ENCODE measurements at places on chromosomes 4 and X.

GRCh38 chr4:66785479-66785878, 759.8 kb downstream of the CENPC start:
- no peak for DNase-seq

DNA sequence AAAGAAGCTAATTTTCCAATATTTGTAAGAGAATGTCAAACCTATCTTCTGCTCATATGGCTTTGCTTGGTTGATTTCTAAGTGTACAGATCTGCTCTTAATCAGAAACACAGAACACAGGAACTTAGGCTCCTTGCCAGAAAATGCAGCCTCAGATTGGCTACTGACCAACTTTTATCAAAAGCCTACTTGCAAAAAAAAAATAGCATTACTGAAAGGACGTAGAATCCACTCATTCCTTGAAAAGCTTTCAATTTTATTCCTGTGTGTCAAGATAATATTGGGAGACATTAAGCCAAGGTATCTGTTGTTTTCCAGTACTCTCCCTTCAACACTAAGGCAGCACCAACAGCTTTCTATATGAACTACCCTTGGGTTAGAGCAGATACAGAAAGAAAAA, 127.6 kb upstream of the INTU start:
- no peak for DNase-seq

DNA sequence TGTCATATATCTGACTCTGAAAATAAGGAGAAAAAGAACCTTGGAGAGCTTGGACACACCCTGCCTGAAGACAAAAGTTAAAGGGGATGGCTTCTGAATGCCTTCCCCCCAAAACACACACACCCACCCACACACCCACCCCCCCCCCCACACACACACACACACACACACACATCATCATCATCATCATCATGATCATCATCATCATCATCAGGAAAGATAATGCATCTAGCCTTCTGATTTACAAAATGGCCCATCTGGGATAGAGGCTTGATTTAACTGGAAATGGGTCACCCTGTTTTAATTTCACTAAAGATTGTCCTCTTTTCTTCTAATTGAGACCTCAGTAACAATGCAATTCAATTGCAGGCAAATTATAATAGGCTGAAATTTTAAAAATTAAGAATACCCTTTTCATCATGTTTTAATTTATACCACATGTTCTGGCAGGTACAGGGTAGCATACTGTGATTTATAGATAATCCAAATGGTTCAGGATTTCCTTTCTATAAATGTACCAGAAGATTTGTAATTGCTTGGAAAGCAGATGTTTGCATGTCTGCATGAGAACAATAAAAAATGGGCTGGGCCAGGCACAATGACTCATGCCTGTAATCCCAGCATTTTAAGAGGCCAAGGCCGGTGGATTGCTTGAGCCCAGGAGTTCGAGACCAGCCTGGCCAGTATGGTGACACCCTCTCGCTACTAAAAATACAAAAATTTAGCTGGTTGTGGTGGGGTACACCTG, 56.5 kb downstream of the TRIM2 start:
- no peak for DNase-seq

GRCh38 chr4:104475652-104476051, 19.0 kb downstream of the CXXC4 start:
- DNase-seq: no peak

- DNase-seq: no peak
Measured at GRCh38 chrX:153925387-153925738, 701 bp downstream of the ARHGAP4 start.

DNA sequence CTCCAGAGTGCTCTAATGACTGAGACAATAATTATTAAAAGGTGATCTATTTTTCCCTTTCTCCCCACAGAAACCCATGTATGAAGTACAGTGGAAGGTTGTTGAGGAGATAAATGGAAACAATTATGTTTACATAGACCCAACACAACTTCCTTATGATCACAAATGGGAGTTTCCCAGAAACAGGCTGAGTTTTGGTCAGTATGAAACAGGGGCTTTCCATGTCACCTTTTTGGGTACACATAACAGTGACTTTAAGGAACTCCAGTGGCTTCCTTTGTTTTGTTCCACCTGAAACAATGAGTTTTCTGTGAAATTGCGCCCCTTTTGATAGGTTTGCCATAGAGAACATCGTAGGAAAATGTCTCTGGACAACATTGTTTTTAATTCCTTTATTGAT, 69.6 kb downstream of the KIT start:
- no peak for DNase-seq

DNA sequence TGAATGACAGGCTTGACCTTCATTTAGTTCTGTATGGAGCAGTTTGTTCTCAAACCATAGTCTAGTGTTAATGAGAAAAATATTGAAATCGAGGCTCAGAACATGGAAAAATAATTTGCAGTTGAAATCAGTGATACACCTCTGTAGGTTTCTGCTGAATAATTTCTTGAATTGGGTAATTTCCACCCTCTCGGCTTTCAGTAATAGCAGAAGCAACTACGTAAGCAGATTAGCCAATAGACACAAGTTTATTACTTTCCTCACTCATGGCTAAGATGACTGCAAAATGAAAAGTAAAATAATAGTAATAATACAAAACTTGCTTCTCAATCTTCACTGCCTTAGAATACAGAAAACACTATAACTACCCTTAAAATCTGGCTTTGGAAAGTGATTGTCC, 46.0 kb downstream of the USP38 start:
- DNase-seq: no peak

DNA sequence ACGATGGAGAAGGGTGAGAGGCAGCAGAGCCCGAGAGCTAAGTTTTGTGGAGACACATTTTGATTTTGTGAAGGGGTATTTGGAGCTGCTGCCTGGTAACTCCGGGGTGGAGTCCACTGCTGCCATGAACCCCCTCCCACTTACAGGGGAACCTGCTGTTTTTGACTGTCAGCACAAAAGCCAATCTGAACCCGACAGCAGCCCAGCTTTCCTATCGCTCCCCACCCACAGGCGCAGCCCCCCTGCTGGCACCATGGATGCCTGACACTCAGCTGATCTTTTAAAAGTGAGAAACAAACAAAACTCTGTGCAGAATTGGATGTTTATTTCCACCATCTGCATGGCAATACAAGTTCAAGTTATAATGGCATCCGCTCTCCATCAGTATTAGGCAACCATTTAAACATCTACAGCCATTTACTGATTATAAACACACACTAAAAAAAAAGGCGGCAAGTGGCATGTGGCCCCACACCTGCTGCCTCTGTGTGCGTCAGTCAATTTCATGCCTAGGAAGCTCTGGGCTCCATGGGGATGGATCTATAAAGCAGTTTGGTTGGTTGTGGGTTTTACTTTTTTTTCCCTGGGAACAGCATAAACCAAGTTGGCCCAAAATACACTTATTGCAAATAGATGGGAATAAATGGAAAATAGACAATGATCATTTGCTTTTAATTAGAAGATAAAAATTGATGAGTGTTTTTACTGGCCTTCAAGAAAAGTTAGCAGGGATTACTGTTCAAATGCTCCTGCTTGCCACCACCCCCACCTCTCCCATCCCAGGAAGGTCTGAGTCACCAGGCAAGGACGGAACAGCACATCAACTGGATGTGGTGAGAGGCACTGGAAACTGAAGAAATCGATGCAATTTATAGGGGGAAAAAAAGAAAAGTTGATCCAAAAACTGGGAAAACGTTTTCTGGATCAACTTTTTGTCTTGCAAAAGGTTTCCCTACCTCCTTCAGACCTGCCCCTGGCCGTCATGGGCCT, 46.0 kb downstream of the SEPSECS start:
- DNase-seq: no peak

- DNase-seq: no peak
Measured at GRCh38 chrX:142671036-142671435, 354.7 kb upstream of the SPANXN4 start.

GRCh38 chr4:1227816-1228215, 21.1 kb downstream of the CTBP1 start:
- no peak for DNase-seq

GRCh38 chrX:123849096-123849495, 10.8 kb upstream of the XIAP start:
- DNase-seq: no peak

DNA sequence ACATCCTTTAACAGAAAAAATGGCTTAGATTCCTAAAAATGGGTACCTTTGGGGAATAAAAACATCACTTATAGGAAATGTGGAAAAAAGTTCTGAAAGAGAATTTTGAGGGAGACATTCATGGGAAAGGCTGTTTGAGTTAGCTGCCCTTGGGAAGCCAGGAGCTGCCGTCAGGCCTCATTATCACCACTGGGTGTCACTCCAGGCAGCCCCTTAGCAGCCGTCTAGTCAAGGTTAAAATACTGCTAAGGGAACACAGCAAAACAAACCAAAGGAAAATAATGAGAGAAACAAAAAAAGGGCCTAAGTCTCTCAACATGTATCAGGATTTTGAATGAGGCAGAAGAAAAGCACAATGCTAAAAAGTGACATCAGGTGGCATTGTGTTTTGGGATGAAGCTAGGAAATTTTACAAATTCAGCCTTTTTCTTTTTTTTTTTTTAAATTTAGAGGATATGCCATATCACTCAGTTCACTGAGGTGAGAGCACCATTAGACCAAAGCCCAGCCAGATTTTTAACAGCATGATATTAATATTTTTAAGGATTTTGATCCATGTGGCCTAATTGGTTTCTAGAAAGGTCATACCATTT, 235.3 kb downstream of the GPAT3 start:
- no peak for DNase-seq

DNA sequence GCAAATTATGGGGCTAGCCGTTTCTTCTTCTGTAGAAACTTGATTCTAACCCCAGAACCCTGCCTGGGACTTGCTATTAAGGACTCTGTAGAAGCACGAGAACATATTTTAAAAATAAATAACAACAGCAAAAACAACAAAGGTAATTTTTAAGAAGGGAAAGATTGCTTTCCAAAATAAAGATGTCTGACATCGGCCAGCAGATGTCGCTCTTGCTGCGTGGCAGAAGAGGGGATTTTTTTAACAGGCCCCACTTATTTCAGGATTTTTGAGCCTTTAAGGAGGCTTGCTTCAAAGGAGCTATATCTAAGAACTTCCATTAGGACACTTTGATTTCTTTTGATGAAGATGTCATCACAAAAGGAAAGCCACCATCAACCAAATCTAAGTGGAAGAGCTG, 62.8 kb upstream of the EGFL6 start:
- peak; percentile 48 for DNase-seq

GRCh38 chrX:21056622-21057021, 317.6 kb upstream of the CNKSR2 start:
- DNase-seq: no peak

GRCh38 chrX:10111364-10112148, 45.2 kb upstream of the CLCN4 start:
- peak; percentile 25 for DNase-seq

- no peak for DNase-seq
Measured at GRCh38 chr4:4568806-4569427, 27.1 kb upstream of the STX18 start.

- no peak for DNase-seq
Measured at GRCh38 chr4:138242834-138243156, 646 bp upstream of the SLC7A11 start.

- DNase-seq: no peak
Measured at GRCh38 chrX:149092179-149092578, 412.9 kb downstream of the IDS start.

GRCh38 chrX:113651306-113651705, 810.7 kb upstream of the AMOT start:
- no peak for DNase-seq

All from stimulated activated CD4-positive, alpha-beta T cell treated with anti-CD3 and anti-CD28 coated beads, Interleukin-12 subunit alpha, Interleukin-12 subunit beta, amount 100 ng/mL, for 4 hours (primary cell).